Trophoblast cell (in vitro differentiated cells and primary cell): ENCODE measurements at places on chromosomes 6 and 20.

DNA sequence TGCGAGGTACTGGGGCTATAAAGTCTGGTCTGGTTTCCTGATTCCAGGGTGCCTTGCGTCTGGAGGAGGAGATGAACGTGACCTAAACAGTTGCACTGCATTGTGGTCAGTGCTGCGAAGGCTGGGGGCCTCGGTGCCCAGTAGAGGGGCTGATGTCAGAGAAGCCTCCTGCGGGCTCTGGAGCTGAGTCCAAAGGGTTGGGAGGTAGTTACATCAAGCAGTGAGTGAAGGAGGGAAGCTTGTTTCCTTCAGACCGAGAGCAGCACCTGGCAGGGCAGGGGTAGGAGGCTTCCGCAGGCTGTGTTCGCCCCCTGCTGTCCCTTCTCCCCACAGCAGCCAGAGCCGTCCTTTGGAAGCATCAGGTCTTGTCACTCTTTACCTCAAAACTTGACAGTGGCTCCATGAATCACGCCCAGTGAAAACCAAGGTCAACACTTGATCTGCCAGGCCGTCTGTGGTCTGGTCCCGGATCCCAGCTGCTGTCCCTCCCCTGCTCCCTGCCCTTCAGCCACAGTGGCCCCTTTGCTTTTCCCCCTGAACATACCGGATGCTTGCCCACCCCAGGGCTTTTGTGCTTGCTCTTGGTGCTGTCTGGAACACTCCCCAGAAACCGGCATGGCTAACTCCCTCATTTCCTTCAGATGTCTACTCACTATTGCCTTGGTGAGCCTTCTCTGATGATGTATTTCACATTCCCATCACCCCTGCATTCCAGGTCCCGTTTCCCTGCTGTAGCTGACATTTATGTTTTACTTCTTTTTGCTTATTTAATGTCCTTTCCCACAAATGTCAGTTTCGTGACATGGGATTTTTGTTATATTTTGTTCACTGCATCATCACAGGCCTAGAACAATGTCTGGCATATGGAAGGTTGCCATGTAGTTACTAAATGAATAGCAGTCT is 7.0 kb downstream of the DYNLRB1 start:
- peak; percentile 44 for DNase-seq

DNA sequence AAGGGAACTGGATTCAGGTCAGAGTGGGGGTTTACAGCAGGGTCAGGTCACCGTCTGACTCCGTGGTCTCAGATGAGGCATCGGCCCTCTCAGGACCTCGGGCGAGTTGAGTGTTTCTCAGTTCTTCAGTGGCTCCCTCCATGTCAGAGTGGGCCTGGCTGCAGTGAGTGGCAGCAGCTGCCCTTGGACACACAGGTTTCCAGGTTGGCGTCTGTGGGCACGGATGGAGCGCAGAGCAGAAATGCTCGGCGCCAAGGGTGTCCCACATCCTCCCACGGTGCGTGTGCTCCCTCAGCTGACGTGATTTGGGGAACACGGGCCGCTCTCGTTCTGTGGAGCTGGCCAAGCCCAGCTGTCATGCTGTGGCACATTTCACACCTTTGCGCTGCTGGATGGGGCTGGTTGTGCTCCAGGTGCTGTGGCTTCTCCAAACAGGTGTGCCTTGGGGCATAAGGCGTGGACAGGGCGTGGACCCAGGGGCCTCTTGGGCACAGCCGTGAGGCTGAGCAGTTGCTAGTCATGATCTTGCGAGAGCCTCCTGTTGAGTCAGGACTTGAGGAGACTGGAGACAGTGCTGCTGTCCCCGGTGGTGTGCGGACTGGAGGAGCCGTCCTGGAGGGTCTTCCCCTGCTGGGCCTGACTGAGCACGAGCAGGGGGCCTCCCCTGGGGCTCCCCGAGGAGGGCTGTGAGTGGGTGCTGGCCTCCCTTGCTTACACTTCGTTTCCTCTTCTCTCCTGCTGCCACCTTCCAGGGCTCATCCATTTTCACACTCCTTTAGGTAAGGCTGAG is 9.5 kb upstream of the DNAJC5 start:
- peak; percentile 58 for DNase-seq

GRCh38 chr6:158285656-158286021 is 26.6 kb upstream of the TULP4 start:
- no peak for DNase-seq

- DNase-seq: no peak
These were observed 363.0 kb downstream of the ARHGAP18 start for GRCh38 chr6:129346964-129347363.

DNA sequence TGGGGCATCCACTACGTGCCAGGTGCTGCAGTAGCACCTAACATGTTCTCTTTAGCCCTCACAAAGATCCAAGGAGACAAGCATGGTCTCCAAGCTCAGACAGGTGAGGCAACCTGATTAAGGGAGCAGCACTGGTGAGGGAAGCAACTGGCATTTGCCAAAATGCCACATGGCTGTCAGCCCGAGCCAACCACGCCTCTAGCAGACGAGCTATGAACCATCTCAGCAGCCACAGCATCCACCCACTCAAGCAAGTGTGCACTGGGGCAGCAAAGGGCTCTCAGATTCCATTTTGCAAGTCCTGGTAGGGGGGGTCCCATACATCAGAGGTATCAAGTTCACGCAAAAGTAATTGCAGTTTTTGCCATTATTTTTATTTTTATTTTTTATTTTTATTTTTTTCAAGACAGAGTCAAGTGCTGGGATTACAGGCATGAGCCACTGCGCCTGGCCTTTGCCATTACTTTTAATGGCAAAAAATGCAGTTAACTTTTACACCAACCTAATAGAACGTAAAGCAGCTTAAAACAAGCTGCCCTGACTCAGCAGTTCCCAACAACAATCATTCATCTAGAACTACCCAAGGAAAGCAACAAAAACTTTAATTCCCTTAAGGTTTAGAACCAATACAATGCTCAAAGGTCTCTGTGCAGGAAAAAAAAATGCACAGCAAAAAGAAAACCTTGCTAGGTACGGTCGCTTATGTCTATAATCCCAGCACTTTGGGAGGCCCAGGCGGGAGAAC is 36.3 kb upstream of the SPDEF start:
- DNase-seq: no peak

DNA sequence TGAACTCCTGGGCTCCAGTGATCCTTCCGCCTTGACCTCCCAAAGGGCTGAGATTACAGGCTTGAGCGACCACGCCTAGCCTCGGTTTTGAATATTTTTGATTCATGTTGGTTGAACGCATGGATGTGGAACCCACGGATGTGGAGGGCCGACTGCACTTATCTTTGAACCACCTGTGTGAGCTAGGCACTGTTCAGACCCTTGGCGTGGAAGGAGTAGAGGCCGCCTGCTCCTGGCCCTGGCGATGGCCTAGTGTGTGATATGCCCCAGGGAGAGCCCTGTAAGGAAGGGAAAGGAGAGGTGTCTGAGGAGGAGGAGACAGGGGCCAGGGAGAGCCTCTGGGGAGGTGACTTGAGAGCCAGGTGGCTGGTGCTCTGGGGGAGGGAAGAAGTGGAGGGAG is 64.3 kb downstream of the BCAS4 start:
- no peak for DNase-seq
